NCI-H1092 treated with DMSO at 0.1 percent for 48 hours (cell line): ENCODE measurements at places on chromosomes 16 and 17.

DNA sequence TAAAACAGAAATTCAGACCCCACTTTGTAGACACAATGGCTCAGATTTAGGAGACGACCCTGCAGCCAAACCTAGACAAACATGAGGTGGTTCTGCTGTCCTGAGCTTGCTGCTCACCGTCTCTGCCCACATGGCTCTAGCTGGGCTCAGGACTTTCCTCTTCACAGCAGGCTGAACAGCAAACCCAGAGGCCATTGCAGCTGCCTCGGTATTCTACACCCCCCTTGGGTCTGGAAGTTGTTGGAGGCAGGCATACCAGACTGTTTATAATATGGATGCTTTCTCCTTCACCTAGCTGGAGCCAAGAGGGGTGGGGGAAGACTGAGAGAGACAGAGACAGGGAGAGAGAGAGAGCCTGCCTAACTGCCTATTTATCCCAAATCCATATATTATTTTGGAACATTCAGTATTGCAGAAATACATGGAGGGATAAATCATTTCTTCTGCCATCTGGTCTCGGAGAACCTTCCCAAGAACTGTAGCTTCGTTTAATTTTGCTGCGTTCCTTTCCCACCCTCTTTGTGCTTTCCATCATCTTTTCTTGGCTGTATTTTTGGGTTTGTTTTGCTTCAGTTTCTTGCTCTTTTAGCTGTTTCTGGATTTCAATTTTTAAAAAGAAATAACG, 628.2 kb upstream of the RBFOX1 start:
- DNase-seq: no peak

DNA sequence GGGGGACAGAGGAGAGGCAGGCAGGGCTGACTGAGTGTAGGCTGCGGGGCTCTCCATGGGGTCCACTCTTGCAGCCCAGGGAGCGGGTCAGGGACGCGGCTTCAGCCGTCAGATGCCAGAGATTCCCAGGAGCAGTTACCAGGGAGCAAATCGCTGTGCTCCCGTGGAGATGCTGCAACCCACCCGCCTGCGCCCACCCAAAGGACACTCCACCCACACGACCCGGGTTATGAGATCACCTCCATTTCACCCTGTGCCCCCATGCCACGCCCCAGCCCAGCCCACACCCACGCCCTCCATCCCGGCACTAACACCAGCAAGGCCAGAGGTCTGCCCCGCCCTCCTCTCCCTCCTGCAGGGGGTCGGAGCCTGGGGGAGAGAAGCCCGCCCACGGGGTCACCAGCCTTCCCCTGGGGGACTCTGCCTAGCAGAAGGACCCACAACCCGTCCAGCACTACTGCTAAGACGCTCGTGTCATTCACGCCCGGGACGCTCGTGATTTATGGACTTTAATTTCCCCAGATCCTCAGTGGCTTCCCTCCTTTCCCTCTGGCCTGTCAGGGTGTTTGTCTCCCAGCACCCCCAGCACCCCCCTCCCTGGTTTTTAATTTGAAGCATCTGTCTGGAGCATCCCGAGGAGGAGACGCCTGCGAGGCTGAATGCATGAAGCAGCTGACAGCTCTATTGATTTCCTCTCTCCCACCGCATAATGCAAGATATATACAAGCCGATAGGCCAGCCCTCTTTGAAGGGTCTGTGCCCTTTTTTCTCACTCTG, 6.7 kb upstream of the RPL38 start:
- no peak for DNase-seq

GRCh38 chr16:81484908-81485624, 40.5 kb downstream of the CMIP start:
- no peak for DNase-seq

- no peak for DNase-seq
Measured at GRCh38 chr16:56616608-56617211, 8.3 kb downstream of the MT2A start.

GRCh38 chr17:6534846-6535514, 21.4 kb downstream of the PITPNM3 start:
- DNase-seq: no peak

DNA sequence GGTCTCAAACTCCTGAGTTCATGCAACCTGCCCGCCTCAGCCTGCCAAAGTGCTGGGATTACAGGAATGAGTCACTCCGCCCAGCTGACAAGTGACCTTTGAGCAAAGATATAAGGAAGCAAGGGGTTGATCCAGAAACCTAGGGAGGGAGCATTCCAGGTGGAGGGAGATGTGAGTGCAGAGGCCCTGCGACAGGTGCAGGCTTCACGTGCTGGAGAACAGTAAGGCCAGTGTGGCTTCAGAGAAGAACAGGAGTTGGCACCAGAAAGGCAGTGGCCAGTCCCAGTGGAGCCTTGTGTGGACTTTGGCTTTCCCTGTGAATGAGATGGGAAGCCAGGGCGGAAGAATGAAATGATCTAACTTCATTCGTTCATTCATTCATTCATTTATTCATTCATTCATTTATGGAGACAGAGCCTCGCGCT, 73.6 kb upstream of the HAS3 start:
- no peak for DNase-seq

- DNase-seq: no peak
Measured at GRCh38 chr16:85072076-85072860, 40.0 kb downstream of the CIBAR2 start.

DNA sequence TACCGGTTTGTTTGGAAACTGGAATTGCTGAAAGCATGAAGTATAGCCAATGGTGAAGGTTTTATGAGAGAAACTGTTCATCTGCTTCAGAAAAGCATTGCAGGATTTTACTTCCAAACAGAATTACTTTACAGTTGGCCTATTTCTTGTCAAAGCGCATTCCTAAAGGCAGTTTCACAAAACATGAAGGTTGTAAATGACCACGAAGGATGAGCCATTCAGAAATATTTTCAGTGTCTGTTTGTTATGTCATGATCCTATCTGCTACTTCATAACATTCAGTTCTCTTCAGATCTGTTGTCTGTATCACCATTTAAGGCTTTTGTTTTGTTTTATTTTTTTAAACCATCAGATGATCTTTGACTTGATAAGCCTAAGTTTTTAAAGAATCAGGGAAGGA, 45.7 kb downstream of the AATF start:
- DNase-seq: no peak

- DNase-seq: no peak
Measured at GRCh38 chr17:12107905-12108304, 87.2 kb downstream of the MAP2K4 start.

DNA sequence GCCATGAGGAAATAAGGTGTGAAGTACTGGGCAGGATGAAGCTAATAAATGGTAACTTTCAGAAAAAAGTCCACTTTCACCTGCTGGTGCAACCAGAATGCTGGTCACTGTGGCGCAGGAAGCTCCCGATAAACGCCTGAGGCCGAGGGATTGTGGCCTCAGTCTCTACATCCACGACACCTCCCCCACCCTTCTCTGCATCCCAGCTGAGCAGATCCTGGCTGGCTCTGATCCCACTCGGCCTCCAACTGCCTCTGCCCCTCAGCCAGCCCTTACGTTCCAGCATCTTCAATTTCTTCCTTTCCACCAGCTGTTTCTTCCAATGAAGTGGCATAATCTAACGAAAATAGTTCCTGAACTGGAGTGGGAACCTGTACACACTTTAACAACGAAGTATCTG, 49.5 kb downstream of the COX4I1 start:
- no peak for DNase-seq

DNA sequence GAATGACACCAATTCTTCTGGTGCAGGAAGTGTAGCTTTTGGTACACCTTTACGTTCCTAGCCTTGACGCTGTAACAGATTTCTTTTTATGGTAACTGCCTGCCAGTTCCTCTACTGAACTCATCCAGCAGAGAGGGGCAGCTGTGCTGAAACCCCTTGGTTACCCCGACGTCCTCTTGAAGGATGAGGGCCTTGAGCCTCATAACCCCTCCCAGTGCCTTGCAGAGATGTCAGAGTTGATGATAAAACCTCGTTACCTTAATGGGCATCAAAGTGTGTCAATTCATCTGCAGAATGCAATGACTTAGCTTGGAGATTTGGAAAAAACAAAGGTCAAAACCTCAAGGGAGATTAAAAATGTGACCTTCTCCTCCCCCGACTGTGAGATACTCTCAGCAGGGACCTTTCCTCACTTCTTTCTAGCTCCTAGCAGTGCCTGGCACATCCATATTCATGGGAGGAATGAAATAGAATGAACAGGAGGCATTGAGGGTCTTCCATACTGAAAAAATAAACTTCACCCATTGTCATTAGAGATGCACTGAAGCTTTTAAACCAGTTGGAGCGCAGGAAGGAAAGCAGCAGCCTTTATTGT, 69.2 kb downstream of the SDR42E1 start:
- DNase-seq: no peak

- DNase-seq: no peak
Measured at GRCh38 chr17:61057257-61057656, 342.4 kb upstream of the TBX2 start.

DNA sequence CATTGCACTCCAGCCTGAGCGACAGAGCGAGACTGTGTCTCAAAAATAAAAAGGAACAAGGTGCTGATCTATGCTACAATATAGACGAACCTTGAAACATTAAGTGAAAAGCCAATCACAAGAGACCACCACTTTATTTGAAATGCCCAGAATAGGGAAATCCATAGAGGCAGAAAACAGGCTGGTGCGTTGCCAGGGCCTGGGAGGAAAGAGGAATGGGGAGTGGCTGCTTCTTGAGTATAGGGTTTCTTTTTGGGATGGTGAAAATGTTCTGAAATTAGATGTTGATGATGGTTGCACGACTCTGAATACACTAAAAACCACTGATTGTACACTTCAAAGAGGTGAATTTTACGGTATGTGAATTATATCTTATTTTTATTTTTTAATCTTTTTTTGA, 20.3 kb upstream of the GLIS2 start:
- DNase-seq: no peak

DNA sequence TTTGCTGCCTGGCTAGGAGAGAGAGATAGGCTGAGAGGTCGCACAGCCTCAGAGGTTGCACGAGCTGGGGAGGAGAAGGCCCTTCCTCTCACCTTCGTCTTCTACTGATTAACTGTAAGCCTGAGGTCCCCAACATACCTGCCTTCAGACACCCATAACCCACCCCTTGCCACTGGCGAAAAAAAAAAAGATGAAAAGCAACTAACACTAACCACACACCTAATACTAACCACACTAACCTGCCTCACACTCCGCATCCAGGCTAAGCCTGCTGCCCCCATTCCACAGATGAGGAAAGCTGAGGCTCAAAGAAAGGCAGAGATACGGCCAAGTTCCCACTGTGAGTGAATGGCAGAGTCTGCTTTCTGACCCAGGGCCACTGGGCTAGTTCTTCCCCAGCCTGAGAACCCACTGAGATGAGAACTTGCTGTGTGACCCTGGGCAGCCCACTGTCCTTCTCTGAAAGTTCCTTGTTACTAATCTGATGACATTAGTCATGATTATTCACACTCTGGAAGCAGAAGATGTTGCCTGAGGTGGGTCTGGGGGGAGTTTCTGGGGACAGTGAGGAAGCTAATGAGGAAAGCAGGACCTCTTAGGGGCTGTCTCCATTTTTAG, 4.6 kb downstream of the IL21R start:
- DNase-seq: no peak

DNA sequence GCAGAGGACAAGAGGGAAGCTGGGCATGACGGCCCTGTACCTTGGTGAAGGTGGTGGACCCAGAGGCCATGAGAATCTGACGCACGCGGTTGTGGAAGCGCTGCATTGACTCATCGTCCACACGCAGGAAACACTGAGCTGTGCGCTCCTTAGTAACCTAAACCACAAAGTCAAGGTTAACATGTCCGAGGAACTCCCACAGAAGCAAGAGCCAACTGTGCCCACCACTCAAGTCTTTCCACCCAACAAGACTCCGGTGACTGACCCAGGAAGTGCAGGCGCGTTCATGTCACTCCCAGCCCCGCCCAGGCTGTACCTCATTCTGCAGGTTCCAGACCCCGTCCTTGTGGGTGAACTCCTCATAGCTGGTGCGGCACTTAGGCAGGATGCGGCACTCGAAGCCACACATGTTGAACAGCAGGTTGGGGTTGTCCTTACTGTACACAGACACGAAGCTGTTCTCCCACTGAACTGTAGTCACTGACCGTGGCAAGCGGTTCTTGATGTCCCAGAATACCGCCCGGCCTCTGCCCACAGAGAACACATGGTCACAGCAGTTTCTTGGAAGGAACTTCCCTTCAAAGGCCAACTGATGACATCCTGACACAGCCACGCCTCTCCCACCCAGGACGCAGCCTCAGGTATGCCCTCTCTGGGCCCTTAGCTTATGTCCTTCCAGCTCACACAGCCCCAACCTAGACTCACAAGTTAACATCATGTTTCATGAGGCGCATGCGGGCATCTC, 11.5 kb downstream of the PRPF8 start:
- no peak for DNase-seq

- no peak for DNase-seq
Measured at GRCh38 chr16:60485872-60486489, 1550.3 kb downstream of the CDH8 start.

- DNase-seq: no peak
Measured at GRCh38 chr16:60811657-60812056, 1224.6 kb downstream of the CDH8 start.

- no peak for DNase-seq
Measured at GRCh38 chr17:28827672-28828071, 14.9 kb downstream of the FAM222B start.

GRCh38 chr17:67365738-67366192, 612 bp downstream of the PSMD12 start:
- no peak for DNase-seq

DNA sequence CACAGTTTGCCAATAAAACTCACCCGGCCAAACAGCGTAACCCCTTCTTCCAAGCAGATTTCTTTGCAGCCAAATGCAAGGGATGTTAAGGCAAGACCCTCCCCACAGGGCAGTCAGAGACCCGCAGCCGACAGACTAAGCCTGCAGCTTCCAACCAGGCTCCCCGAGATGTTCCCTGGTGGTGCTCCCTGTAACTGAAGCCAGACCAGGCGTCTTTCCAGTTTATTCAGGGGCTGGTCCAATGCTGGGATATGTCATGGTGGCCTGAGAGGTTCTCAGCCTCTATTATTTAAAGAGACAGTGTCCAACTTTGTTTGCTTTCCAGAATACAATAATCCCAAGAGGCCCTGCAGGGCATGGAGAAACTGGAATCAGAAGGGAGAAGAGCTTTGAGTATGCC, at the start of gene PMP22:
PMP22 (minus strand) TSS at position 196 of the 400 bp plus-strand sequence. CDS start 4,599 bp downstream, outside the sequence.
- DNase-seq: no peak

GRCh38 chr17:2977157-2977556, 86.2 kb downstream of the OR1D5 start:
- no peak for DNase-seq

- peak; percentile 82 for DNase-seq
Measured at GRCh38 chr16:648781-649589, at the start of gene WDR90. Gene WDR90 (plus strand): TSS chr16:649365. CDS start chr16:649417, 52 bp downstream.

- DNase-seq: no peak
Measured at GRCh38 chr17:39572121-39572520, 35.6 kb downstream of the NEUROD2 start.

GRCh38 chr16:27214084-27214961, 11.0 kb downstream of the KDM8 start:
- DNase-seq: no peak

GRCh38 chr16:29820730-29821642, 724 bp downstream of the MVP start:
- no peak for DNase-seq
